ENCODE measurements at places on chromosomes 3 and 15. TPM values are rescaled to one million over a fixed set of nuclear protein-coding genes. Genes with fewer than 3 reads are reported as not detected.

Gene SEMA3B
- 1.2 TPM for total RNA-seq

Gene TYRO3
- 0.36 TPM for total RNA-seq

Gene CPN2
- not detected for total RNA-seq

Gene RBSN
- 17.9 TPM for total RNA-seq
